Pancreas (tissue), 10 donors: ENCODE measurements at places on chromosomes 11 and 22.

DNA sequence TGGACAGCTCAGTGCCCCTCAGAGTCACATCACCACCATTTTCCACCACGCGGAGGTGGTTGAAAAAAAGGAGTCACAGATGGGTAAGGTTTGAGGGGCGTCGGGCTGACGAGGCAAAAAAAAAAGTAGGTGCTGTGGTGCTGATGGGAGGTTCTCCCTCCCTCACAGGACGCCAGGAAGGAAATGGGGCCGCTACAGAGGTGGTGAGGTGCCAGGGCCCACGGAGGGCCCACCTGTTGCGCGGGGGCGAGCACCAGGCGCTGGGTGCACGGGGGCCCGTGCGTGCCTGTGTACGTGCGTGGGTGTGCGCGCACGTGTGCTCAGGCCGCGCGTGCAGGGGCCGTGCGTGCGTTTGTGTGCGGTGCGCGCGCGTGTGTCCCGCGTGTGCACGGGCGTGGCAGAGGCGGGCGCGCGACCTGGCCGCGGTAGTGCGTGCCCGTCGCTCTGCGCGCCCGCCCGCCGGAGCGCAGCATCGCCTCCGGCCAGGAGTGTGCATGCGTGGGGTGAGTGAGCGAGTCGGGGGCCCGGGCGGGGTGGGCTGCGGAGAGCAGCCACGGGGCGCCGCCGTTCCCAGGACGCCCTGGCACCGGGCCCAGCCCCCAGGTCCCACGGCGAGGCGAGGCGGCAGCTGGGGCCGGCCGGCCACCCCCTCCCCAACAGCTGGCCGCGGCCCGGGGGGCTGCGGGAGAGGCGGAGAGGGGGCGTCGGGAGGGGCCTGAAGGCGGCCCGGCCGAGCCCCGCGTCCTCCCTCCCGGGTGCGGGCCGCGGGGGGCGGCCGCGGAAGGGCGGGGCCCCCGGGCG lies 2.8 kb downstream of the PDGFB start:
- DNase-seq = no peak

- peak; percentile 61 for DNase-seq
Measured at GRCh38 chr11:62547691-62548281, 1.2 kb upstream of the AHNAK start.

- DNase-seq = no peak
Measured at GRCh38 chr11:16542353-16542752, 186.0 kb upstream of the SOX6 start.

DNA sequence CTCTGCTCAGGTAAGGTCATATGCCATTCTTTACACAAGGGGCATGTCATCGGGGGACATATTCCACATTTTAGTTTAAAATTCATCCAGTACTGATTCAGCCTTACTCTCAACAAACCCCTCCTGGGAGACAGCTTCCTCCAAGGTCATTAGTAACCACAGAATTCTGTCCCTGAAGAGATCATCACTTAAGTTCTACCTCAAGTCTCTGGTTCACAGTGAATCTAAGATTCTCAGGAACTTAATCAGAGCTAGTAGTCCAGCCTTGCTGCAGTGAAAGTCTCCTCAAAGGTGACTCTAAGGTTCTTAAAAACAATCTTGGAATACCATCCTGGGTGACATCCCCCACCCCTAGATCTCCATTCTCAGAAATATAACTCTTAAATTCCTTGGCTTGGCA lies 18.9 kb upstream of the GDPD4 start:
- DNase-seq = no peak

DNA sequence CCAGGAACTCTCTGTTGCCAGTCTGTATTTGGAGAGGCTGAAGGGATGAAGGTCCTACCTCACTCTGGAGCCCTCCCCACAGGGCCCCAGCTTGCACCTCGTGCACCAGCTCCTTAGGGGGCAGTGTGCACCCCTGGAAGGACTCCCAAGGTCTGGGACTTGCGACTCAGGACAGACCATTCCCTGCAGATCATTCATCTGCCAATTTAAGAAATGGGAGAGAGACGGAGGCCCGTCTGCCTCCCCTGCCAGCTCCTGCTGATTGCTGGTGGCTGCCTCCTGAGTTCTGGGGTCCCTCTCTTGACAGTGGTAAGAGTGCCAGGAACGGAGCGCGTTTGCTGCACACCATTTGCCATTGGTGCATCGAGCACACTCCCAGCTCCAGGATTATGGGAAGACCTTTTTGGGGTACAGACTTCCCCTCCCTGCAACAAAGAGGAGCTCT lies 27.4 kb upstream of the MALAT1 start:
- DNase-seq = peak; percentile 84

DNA sequence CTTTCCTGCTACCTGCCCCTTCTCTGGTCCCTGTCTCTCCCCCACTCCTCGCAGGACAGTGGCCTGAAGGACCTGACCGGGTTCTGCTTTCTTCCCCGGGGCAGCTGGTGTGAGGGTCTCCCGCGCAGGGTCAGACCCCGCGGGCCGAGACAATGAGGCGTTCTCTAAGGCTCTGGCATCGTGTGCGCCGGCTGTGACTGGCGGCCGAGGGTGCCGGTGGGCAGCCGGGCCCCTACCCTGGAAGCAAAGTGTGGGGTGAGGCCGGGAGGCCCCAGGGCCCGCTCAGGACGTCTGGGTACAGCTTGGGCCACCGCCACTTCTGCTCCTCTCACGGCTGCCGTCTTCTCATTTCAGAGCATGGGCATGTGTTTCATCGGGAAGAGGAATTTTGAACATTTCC lies 16.3 kb downstream of the TRMU start:
- DNase-seq = peak; percentile 48

DNA sequence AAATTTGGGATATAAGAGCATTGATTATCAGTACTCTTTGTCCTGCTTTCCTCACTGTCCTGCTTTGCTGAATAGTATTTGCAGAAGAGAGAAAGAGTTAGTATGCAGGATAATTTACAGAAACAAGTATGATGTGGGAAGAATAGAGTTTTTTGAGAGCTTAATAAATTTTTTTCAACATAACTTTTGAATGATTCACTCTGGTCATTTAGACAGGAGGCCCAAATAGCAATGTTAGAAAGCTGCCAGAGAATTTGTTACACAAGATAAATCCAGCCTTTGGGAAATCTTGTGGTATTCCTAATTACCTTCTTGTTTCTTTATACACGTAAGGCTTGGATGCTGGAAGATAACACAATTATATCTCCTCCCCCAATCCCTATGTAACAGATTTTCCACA lies 484.6 kb downstream of the CNTN5 start:
- DNase-seq = no peak

DNA sequence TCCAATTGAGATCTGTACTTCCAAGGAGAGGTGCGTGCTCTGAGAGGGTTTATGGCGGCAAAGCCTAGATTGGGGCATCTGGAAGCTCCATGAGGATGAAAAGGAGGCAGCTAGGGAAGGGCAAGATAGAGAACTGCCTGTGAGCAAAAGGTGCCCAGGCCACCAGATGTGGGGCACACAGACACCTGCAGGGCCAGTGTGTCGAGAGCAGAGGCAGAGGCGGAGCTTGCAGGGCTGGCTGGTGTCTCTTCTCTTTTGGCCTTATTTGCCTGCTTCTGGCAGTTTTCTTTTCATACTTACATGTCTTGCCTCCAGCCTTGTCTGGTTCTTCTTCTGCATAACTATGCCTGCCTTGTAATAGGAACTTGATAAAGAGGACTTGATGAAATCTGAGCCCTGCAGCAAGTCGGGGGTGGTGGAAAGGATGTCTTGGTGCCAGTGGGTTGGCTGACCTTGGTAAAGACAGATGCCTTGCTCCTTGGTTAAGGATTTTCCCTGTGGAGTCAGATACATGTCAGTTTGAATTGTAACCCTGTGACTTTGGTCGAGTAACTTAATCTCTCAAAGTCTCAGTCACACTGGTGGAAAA lies 680.3 kb downstream of the NTM start:
- DNase-seq = no peak

GRCh38 chr11:31649129-31649966 lies 139.8 kb downstream of the ELP4 start:
- no peak for DNase-seq

DNA sequence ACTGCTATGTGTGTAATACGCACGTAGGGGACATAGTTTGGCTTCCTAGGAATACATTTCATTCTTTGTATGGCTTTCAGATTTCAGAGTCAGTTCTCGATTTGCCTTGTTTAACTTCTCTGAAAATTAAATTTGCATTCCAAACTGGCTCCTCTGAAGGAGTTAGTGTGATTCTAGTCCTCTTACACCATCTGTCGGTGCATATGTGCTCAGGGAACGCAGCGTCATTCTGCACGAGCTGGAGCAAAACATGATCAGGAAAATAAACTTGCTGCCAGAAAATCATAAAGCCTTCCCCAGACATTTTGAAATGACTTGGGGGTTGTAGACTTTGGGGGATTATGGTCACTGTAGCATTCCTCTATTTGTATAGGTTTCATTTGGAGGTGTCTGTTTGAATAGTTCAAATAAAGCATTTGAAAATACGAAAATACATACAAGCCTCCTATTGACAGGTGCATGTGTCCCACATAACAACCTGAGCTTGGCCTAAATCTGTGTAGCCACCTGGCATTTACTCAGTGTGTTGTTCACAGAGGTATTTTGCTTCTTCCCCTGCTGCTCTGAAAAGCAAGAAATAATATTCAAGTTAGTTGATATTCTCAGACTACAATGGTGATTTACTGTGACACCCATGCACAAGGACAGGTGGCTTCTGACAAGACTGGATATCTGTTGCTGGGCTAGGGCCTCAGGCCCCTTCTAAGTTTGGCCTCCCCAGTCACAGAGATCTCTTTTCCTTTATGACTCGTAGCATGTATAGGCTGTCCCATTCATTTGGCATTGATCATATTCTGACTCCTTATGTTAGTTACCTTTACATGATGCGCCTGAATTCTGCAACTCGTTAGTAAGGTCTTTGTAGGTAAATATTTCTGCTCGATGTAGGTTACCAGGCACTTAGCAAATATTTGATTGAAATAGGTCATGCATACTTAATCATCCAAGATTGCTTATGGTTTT lies 81.6 kb upstream of the SORL1-AS1 start:
- DNase-seq = no peak

DNA sequence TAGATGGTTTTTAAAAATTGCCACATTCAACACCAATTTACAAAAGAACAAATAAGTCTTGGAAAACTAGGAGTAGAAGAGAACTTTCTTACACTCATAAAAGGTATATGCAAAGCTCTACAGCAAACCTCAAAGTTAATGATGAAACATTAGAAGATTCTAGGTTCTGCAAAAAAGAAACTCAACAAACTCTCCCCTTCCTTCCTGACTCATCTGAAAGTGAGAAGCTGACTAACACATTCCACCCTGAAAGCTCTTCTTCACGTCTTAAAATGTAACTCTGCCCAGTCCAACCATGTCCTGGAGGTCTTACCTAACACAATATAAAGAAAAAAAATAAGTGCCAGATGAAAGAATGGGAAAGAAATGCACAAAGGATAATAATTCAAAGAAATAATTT lies 218.9 kb upstream of the ISX start:
- no peak for DNase-seq

- DNase-seq = no peak
Measured at GRCh38 chr22:42933485-42934091, 76.5 kb upstream of the ARFGAP3 start.

DNA sequence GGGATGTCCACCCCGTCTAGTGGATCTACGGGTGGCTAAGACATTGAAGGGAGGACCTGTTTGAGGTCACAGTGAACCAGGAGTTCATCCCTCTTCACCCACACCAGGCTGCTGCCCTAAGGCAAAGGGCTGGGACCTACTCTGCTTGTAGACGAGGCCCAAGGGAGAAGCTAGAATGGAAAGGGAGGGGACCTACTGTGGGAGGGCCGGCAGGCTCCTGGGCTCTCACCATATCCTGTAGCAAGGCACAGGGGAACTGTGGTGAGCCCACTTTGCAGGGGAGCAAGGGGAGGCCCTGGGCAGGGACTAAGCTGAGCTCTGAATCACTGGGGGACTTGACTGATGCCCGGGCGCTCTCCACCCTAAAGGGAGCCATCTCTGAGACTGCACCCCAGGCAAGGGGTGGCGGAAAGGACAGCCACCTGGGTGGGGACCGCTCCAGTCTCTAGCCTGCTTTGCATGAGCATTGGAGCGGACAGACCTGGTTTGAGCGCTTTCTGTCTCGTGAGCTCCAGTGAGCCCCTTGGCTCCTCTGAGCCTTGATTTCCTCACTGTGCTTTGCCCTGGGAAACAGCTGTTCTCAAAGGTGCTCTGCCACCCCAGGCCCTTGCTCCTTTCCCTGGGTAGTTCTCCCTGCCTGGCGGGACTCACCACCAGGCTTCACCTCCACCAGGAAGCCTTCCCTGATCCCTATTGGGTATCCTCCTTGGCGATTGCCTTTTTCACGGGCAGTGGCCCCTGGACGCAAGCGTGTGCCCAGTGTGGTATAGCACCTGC lies 24.2 kb downstream of the PARVG start:
- DNase-seq = peak; percentile 41

GRCh38 chr22:31944700-31945442 lies 536 bp downstream of the YWHAH start:
- no peak for DNase-seq

DNA sequence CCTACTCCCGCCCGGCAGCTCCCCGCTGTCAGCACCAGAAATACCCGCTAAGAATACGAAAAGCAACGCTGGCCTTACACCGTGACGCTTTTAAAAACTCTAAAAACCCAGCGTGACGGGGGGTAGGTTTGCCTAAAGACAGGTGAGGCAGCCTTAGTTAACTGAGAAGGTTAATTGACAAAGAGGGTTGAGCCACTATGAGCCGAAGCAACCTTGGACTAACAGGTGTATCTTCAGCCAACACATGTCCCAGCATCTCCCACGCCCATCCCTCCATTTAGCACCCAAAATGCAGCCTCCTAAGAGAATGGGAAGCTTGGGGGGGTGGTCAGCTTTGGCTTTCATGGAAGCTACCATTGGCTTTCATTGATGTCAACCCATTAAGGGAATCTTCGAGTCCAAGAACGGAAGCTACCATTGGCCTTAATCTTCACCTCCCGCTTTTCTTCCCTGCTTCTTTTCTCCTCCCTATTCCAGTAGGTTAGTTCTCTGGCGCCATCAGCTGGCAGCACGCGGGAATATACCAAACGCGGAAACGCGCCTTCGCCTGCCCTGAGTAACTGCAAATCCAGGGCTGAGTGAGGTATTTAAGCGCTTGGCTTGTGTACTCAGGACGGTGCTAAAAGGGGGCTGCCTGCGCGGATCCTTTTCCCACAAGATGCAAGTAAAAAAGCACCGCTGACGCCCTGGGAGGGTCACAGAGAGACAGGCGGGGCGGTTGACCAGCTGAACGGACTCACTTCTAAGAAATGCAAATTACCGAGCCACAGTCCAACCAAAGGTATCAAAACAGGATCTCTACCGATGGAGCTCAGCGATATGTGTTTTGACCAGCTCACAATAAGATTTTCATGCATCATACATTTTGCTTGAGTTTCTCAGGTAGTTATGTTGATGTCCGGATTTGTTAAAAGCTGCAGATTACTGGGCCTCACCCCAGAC lies 38.5 kb upstream of the GLYATL1 start:
- DNase-seq = peak; percentile 76

DNA sequence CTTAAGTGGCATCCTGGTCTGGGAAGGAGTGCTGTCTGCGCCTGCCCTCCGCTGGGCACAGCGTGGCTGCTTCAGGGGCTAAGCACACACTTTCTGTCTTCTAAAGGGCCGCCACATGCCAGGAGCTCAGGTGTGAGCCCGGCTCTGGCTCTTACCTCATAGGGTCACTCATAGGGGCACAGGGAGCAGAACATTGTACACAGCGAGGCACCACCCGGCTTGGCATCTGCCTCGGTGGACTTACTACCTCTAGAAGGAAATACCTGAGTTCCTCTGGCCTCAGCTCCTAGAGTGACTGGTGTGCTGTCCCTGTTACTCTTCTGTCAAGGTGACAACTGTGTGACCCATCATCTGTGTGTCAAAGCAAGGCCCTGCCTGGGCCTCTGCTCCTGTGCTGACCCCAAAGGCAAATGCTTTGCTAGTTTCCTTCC lies 13.4 kb downstream of the NEAT1 start:
- peak; percentile 33 for DNase-seq
